ENCODE measurements at places on chromosomes 6 and 20. TPM values are rescaled to one million over a fixed set of nuclear protein-coding genes. Genes with fewer than 3 reads are reported as not detected.

Gene MYBL2
- total RNA-seq = 124 TPM

Gene KIF25
- total RNA-seq = 0.72 TPM

Gene TAGAP
- total RNA-seq = not detected

Gene BIRC7
- 6.9 TPM for total RNA-seq

Gene SAMD10
- 8.0 TPM for total RNA-seq

- no peak for DNase-seq
Observed at GRCh38 chr20:16624106-16624505, 50.9 kb upstream of the KIF16B start.

DNA sequence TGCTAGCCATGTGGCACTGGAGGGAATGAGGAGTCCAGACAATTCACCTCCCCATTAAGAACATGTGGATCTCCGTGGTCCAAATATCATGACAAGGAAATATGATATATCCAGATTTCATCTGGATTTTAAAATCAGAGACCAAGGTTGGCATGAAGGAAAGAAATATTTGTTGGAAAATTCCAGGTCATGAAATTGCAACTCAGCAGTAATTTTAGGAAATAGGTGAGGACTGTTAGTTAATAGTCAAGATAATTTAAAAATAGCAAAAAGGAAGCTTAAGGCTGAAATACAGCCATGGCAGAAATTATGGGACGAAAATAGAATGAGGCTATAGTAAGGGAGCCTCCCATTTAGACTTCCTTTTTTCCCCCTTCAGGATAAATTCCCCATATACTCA, 26.9 kb downstream of the DEFB114 start:
- no peak for DNase-seq

DNA sequence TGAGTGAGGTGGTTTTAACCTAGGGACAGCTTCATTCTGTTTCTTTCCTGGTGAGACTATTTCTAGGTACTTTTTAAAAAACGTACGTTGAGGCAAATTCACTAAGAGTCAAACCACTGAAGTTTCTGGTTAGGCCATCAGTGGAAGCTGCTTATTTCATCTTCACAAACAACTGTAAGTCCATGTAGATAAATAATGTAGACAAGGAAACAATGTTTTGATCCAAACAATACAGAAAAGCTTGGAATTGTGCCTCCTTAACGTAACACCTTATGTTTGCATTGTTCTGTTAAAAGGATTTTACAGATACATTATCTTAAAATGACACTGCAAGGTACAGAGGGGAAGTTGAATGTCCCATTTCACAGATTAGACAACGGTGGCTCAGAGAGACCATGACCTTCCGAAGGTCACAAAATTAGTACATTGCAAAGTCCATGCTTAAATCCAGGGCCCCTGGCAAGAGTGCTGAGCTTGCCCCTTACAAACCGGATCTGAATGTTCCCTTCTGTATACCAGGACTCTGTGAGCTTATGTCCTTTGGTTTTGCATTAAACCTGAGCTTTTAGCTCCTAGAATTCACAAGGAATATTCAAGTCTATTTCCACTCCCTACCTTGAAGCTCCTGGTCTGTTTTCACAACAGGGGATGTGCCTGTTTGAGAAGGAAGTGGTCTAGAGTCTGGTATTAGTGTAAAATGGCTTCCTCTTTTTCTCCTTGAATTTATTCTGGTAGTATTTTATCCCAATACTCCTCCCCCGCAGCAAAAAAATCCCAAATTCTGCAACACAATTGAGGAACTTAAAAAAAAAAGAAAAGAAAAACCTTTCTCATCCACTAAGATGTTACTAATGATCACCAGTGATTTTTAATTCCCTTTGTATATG, 28.9 kb upstream of the ZNF217 start:
- no peak for DNase-seq

DNA sequence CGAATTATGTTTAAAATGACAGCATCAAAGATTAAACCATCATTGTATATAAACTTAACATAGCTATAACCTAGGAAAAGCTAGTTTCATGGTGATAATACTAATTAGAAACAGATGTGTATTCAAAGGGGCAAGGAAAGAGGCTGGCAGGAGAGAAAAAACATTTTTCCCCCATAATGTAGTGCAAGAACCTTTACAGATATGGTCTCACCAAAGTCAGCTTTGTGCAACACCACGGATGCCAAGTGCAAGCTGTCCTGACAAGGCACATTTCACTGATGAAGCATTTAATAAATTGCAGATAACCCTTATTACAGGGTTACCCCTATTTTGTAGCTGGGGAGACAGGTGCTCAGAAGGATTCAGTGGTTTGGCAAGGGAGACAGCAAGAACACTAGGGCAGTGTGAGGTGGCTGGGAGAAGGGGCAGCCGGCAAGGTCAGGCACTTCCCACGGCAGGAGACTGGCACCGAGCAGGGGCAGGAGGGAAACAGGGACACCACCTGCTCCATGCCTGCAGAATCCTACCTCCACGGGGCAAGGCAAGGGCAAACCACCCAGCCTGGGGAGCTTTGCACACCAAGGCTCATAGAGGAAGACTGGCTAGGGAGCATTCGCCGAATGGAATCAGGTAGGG, 6.5 kb downstream of the RPS6KA2 start:
- DNase-seq = no peak

GRCh38 chr6:142356201-142356883, 54.5 kb downstream of the ADGRG6 start:
- DNase-seq = no peak

GRCh38 chr20:62480318-62480717, 4.5 kb upstream of the GATA5 start:
- DNase-seq = no peak

- DNase-seq = no peak
Observed at GRCh38 chr6:132213732-132214131, 187.5 kb downstream of the MOXD1 start.

GRCh38 chr20:57583289-57584257, 22.7 kb downstream of the PCK1 start:
- no peak for DNase-seq

GRCh38 chr6:80003826-80004172, 650 bp upstream of the TTK start:
- DNase-seq = no peak

DNA sequence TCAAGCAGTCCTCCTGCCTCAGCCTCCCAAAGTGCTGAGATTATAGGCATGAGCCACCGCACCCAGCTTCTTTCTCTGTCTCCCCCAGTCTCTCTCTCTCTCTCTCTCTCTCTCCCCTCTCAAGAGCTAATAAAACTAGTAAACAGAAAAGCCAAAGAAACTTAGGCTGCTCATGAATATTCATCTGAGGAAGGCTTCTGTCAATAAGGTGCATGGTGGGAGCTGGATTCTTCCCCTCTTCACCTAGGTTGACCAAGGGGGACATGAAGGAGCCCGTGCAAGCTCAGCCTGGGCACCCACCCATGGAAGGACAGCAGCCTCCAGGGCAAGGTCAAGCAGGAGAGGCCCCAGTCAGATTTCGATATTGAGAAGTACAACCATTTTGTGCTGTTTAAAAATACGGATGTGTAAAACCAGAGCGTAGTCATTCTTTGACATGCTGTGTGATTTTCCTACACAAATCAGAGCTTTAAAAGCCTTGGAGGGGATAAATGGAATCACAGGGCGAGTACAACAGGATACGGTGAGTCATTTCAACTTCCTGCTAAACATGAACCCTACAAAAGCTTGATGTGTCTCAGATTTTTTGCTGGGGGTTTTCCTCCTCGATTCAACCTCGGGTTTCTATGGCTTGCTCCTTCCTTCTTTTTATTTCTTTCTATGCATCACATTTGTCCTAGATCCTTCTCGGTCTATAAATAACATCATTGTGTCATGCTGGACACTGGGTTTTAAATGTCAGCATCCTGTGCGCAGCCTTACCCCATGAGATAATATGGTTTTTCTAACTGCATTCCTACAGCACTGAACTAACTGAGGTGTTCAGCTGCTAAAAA, 368.9 kb upstream of the JARID2 start:
- no peak for DNase-seq

GRCh38 chr20:2740702-2741101, 48.1 kb downstream of the EBF4 start:
- DNase-seq = no peak

GRCh38 chr6:87174078-87174579, 18.8 kb downstream of the ZNF292 start:
- no peak for DNase-seq

GRCh38 chr6:52591832-52592231, 15.0 kb upstream of the TRAM2 start:
- DNase-seq = no peak

DNA sequence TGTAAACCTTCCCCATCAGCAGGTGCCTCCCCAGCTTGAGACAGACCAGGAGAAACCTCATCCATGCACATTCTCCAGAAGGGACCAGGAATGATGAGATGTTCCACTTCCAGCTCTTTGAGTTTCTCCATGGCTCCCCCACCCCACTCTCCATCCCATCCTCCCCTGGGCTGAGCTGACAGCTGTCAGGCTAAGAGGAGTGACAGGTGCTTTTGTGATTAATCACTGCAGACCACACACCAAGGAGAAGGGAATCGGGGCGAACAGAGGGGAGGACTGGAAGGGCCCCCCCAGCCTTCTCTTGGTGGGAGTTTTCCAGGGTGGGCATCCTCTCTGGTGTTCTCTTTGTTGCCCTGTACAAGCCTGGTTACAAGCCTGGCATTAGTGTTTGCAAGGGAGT, 56.1 kb upstream of the ZFAND3 start:
- DNase-seq = no peak

DNA sequence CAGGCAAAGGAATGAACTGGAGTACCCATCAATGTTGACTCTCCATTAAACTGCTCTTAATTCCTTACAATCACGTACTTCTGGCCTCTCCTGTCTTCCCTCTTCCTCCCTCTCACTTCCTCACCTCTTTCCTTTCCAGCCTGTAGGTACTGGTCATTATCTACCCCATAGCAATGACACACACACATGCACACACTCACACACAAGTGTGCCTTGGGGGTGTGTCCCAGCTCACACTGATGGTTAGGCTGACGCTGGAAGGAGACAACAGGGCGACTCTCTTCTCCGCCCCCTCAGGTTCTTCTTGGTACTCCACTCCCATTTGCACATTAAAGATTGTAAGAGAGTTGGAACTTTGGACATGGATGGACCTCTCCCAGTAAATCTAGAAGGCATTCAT, 14.0 kb upstream of the SERPINB9 start:
- no peak for DNase-seq

DNA sequence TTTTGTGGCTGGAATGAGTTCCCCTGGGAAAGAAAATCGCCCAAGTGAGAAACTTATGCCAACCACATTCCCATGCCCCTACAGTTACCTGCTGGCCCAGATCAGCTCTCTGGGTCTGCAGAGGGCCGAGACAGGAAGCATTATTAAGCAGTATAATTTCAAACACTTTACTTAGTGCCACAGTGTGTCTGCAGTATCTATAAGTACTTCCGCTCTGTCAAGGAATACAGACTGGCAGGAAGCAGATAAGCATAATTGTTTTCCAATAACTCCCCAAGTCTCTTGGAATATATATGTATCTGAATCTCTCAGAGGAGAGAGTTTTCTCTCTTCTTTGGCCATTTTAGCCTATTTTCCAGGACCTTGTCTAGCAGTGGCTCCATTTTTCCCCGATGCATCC, 24.9 kb downstream of the SAYSD1 start:
- no peak for DNase-seq

GRCh38 chr6:63640062-63640461, 4.5 kb downstream of the PHF3 start:
- DNase-seq = no peak

All from neural crest cell (in vitro differentiated cells).